ENCODE measurements at places on chromosomes 16 and 17.

- no peaks in the 10 kb centered on the region for H3K27me3 ChIP-seq
- peaks cover 35% of the 10 kb centered on the region for H3K4me1 ChIP-seq
- peak overlapping the region; percentile 18 for H3K27ac ChIP-seq
- DNase-seq, result peak; percentile 97
These were observed 29.0 kb downstream of the KATNB1 start for GRCh38 chr16:57764341-57765159.

DNA sequence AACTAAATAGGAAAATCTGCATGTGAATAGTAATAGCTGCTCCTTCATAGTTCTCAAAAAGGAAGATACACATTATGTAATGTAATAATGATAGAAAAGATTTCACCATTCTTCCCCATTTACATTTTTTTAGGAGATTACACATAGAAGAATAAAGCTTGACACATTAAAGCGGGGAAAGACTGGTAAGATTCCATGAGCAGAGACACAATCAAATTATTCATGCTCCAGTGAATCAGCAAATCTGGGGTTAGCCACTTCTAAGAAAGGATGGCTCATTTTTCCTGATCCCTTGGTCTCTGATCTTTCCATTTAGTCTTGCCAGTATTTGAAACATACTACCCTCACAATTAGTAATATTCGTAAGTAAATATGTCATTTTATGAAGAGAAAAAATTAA is 81.9 kb downstream of the CA4 start:
- H3K4me1 ChIP-seq, result no peaks in the 10 kb centered on the region
- no peak overlapping the region for H3K4me3 ChIP-seq
- DNase-seq, result no peak
- H3K27me3 ChIP-seq, result no peaks in the 10 kb centered on the region
- H3K36me3 ChIP-seq, result peaks cover 35% of the 10 kb centered on the region

GRCh38 chr16:69703638-69704037 is 22.7 kb downstream of the NQO1 start:
- H3K4me1 ChIP-seq, result no peaks in the 10 kb centered on the region
- DNase-seq, result no peak
- H3K4me3 ChIP-seq, result no peak overlapping the region
- no peak overlapping the region for H3K27ac ChIP-seq

GRCh38 chr16:57058291-57058861 is 34.0 kb upstream of the CPNE2 start:
- H3K36me3 ChIP-seq, result no peaks in the 10 kb centered on the region
- H3K4me1 ChIP-seq, result peaks cover 26% of the 10 kb centered on the region
- H3K27me3 ChIP-seq, result peaks cover 44% of the 10 kb centered on the region
- H3K4me3 ChIP-seq, result no peak overlapping the region
- H3K27ac ChIP-seq, result no peak overlapping the region

DNA sequence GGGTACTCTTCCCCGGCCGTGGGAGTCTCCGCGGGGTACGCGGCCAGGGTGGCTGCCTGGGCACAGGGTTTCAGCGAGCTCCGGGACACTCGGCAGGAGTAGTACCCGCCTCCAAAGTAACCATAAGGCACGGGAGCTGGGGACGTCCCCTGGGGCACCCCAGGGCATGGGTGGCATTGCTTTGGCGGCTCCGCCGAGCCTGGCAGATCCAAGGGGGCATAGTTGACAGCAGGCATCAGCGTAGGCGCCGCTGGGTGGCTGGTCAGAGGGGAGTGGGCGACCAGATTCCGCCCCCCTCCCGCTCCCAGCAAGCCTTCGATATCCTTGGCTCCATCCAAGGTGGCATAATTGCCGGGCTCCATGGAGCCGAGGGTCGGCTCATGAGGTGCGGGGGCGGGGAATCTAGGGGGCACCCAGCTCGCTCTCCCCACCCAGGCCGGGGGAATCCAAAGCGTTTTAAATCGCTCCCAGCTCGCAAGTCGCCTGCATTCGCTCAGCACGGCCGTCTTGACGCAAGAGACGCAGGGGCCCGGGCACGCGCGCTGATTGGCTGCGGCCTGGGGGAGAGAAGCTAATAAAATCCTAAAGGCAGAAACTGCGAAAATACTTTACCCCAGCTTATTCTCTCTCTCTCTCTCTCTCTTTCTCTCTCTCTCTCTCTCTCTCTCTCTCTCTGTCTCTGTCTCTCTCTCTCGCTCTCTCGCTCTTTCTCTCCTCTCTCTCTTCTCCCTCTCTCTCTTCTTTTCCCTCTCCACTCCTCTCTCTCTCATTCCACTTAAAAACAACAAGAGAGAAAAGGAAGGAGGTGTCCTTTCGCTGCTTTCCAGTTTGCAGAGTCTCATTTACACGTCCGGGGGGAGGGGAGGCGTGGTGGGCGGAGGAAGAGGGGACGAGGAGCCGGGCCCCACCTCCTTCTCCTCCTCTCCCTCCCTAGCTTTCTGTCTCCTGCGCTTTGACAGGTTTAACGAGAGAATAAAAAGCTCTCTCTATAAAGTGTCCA is at the start of gene HOXB13:
HOXB13 (minus strand) TSS at position 519 of the 1,000 bp plus-strand sequence; CDS start at position 362, 157 bp downstream.
- H3K36me3 ChIP-seq, result no peaks in the 10 kb centered on the region
- H3K4me1 ChIP-seq, result no peaks in the 10 kb centered on the region
- H3K27ac ChIP-seq, result no peak within 1 kb of the TSS
- H3K27me3 ChIP-seq, result peaks cover 78% of the 10 kb centered on the region
- DNase-seq, result peak; percentile 39

DNA sequence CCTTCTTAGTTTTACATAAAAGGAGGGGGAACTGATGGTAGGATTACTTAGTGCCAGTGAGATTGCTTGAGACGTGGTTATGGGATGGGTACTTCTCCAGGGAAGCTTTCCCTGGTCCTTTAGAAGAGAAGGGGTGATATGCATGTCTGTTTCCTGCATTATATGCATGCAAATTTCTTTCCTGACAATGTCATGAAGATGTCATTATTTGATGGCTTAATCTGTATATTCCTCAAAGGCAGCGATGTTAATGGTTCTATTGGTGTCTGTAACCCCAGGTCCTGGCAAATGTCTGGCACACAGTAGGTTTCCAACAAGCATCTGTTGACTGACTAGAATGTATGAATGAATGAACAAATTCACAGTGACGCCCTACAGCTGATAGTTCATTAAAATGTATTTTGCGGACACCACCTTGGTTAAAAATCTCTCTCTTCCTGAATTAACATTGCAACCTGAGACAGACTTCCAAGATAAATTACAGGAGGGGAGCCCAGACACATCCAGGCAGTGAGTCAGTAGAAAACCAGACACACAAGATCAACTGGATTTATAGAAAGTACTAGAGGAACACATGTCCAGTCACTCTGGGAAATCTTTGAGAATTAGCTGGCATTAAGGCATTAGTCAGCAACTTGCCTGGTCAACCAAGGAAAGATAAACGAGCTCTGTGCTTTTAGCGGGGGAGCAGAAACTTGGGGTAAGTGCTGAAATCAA is 293.4 kb downstream of the XYLT1 start:
- no peak overlapping the region for H3K27ac ChIP-seq
- no peak overlapping the region for H3K4me3 ChIP-seq
- H3K27me3 ChIP-seq, result peaks cover 4% of the 10 kb centered on the region
- no peaks in the 10 kb centered on the region for H3K4me1 ChIP-seq

DNA sequence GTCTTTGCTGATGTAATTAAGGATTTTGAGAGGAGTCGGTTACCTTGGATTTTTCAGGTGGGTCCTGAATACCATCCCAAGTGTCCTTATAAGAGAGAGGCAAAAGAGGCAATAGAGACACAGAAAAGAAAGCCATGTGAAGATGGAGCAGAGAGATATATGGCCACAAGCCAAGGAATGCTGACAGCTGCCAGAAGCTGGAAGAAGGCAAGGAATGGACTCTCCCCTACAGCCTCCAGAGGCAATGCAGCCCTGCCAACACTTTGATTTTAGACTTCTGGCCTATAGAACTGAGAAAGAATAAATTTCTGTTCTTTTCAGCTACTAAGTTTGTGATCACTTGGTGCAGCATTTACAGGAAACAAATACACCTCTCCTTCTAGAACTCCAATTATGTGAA is 8.2 kb upstream of the RNFT1 start:
- no peak for DNase-seq
- no peaks in the 10 kb centered on the region for H3K4me1 ChIP-seq
- H3K27ac ChIP-seq, result no peak overlapping the region
- no peak overlapping the region for H3K4me3 ChIP-seq

DNA sequence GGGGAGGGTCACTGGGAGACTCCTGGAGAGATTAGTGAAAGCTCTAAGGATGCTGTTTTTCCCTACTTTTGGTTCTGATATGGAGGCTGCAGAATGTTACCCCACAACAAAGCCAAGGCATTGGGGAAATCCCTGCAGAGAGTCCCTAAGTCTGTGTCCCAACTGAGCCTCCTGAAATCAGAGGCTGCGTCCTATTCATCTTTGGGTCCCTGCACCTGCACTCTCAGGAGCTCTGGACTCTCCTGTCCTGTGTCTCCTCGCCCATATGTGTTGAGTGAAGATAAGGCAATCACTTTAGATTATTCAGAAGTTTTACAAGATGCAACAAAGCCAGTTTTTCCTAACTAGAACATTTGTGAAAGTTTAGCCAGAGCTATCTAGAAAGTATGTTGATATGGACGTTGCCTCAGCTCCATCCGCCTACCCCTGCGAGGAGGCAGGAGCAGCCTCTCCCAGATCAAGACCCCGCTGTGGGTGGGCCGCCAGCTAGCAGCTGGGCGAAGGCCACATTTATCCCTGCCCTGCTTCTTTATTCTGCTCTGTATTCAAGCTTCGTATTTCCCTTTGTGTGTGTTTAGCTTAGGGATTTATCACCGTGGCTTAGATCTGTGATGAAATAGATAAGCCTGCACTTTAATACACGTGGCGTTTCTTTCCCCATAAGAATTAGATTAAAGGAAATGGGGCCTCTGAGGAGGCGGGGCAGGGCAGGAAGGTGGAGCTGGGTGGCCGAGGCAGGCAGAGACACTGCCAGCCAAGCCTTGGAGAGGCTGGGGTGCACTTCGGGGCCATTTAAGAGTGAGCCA is 37.4 kb downstream of the SHISA6 start:
- H3K4me1 ChIP-seq, result no peaks in the 10 kb centered on the region
- no peaks in the 10 kb centered on the region for H3K27me3 ChIP-seq
- no peak overlapping the region for H3K27ac ChIP-seq
- no peak overlapping the region for H3K4me3 ChIP-seq
- DNase-seq, result no peak

DNA sequence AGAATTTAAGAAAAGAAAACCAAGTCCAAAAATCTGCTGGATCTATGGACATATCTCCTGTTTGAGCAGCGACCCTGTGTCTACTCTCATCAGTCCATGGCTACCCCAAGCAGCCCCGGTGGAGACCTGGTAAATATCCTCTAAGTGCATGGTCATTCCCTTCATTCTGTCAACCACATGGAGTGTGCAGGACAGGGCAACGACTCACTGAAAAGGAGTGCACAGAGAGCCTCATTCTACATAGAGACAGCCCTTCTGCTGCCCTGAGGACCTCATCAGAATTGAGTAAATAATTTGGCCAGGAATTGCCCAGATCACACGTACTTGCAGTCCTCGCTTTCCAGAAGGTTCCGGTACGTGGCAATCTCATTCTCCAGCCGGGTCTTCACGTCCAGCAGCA is 3.0 kb downstream of the KRT38 start:
- H3K4me3 ChIP-seq, result no peak overlapping the region
- H3K4me1 ChIP-seq, result no peaks in the 10 kb centered on the region
- H3K27me3 ChIP-seq, result peaks cover 4% of the 10 kb centered on the region

DNA sequence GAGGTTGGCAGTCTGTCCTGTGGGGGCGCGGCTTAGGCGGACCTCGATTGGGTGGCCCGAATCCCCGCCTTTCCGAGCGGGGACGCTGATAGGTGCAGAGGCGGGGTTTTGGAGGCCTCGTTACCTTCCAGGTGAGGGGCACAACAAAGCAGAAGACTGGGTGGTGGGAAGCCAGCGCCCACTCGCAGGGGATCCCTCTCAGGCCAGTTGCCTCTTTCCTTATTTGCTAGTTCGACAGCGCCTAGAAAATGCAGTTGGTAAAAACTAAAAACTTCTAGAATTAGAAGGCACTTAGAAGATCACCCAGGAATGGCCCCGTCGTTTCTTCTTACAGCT is 730 bp downstream of the KAT7 start:
- no peak for DNase-seq
- H3K27ac ChIP-seq, result peak overlapping the region; percentile 27
- peaks cover 14% of the 10 kb centered on the region for H3K4me1 ChIP-seq
- H3K27me3 ChIP-seq, result no peaks in the 10 kb centered on the region
- peak overlapping the region; percentile 95 for H3K4me3 ChIP-seq

GRCh38 chr17:74678541-74678940 is 34.2 kb downstream of the CD300LF start:
- H3K27ac ChIP-seq, result no peak overlapping the region
- H3K4me1 ChIP-seq, result no peaks in the 10 kb centered on the region
- H3K4me3 ChIP-seq, result no peak overlapping the region
- DNase-seq, result no peak
- H3K27me3 ChIP-seq, result peaks cover 33% of the 10 kb centered on the region
- no peaks in the 10 kb centered on the region for H3K36me3 ChIP-seq

DNA sequence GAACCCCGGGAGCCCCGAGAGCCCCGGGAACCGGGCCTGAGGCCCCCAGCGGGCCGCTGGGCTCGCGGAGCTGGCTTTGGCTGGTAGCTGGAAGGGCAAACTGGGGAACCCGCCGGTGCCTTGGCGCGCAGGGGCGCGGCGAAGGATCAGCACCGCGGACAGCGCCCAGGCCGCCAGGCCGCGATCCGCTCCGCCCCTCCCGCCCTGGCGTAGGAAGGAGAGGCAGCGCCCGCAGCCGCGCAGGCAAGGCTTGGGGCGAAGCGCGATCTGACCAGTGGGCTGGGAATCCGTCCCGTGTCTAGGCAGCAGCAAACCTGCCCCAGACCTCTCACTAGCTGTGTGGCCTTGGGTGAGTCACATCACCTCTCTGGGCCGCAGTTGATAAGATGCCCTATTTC is 331 bp upstream of the CCDC92B start:
- H3K4me3 ChIP-seq, result no peak overlapping the region
- peak; percentile 78 for DNase-seq
- no peak overlapping the region for H3K27ac ChIP-seq
- H3K27me3 ChIP-seq, result 0 out of 3 replicates have a peak, but pooled peaks cover 3% of the 10 kb centered on the region
- no peaks in the 10 kb centered on the region for H3K4me1 ChIP-seq
- H3K36me3 ChIP-seq, result no peaks in the 10 kb centered on the region

DNA sequence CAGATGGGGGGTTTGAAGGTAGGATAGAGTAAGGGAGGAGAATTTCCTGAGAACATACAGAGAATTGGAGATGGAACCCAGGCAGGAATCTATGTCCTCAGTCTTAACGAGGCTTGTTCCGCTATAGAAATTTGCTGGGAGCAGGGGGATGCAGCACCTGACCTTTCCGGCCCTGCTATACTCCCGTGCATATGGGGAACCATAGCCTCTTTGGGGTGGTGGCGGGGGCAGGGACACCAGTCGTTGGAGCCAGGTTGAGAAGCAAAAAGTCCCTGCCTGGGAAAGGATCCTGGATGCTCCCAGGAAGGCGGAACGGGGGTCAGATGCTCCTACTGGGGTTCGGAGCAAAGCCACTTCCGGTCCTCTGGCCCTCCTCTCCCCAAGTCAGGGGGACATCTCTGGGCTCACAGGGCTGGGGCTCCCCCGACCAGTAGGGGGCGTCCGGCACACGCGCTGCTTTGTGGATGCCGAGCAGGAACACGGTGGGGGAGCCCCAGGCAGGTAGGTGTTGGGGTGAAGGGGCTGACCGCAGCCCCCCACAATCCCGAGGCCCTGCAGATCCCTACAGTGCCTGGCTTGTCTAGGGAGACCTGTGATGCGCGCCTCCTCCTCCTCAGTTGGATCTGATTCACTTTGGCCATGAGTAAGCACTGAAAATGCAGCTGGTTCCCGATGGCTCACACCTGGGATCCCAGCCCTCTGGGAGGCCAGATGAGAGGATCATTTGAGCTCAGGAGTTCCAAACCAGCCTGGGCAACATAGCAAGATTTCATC is 15.5 kb upstream of the TFAP4 start:
- no peaks in the 10 kb centered on the region for H3K27me3 ChIP-seq
- H3K36me3 ChIP-seq, result no peaks in the 10 kb centered on the region
- peak; percentile 88 for DNase-seq
- H3K4me1 ChIP-seq, result peaks cover 3% of the 10 kb centered on the region

GRCh38 chr16:86669937-86670749 is 91.8 kb downstream of the FOXL1 start:
- no peak for DNase-seq
- H3K36me3 ChIP-seq, result no peaks in the 10 kb centered on the region
- H3K27ac ChIP-seq, result no peak overlapping the region
